ENCODE measurements at places on chromosomes 6 and 20. TPM values are rescaled to one million over a fixed set of nuclear protein-coding genes. Genes with fewer than 3 reads are reported as not detected.

DNA sequence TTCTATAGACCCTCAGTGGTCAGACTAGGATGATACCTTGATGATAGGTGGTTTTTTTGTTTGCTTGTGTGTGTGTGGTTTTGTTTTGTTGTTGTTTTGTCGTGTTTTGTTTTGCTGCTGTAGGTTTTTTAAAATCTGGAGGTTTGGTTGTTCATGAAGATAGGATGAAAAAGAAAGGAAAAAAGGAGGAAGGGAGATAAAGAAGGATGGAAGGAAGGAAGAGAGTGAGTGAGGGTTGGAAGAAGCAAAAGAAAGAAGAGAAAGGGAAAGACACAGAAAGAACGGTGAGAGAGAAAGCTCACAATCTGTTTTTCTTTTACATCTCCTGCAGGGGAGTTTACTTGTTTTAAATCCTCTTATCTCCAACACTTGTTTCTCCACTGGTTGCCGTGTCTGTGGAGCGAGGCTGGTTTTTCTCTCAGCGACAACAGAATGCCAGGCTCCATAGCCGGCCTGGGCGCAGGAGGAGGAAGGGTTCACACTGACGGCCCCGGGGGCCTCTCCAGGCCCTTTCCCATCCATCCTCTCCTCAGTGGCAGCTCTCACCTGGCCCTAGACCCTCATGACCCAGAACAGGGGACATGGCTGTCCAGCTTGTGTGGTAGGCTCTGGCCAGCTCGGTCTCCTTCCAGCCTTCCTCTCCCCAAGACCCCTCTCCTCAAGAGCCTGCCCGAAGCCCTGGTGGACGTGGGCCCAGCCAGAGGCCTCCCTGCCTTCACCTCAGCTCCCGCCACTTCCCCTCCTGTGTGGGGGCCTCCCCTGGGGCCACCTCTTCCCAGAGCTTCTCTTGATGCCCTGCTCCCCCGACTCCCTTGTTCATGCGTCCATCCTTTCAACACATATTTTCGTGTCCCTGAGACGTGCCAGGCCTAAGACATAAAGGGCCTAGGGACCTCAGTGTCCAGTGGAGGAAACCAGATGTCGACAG, 168.4 kb downstream of the VEGFA start:
- DNase-seq: no peak

DNA sequence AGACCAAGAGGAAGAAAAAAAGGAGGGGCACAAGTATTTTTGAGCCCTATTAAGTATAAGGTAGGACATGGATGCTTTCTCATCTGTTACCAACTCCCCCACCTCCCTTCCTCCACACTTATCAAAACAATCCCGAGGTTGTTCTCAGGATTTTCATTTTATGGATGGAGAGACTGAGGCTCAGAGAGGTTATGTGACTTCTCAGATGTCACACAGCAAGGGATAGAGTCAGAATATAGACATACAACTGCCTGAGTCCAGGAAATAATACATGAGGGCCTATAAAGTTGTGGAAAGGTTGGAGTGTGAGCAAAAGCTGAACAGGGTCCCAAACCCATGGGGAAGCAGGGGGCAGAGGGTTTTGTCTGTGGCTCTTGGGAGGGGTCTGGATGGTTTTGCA, 19.3 kb downstream of the KCNK17 start:
- DNase-seq: no peak

GRCh38 chr20:3221398-3222226, 12.3 kb downstream of the ITPA start:
- DNase-seq: peak; percentile 92

The PRL gene
- not detected for total RNA-seq

- no peak for DNase-seq
Measured at GRCh38 chr6:43724354-43724753, 36.8 kb upstream of the MRPS18A start.

DNA sequence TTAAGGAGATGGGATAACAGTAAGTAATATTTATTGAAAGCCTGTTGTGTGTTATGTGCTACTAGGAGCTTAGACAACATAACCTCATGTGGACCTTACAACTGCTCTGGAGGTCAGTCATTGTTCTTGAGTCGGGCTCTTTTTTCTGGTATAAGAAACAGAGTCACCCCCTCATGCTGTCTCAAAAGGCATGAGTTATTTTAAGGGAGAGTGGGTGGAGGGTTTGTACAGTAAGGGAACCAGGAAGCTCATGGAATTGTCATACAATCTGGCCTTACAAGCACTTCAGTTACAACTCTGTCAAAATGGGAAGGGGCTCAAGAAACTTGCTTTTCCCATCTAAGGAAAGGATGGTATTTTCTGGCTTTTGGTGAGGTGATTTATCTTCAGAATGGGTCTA, 16.5 kb upstream of the DSE start:
- DNase-seq: no peak

The DUSP15 gene
- total RNA-seq: 0.64 TPM

Data from myocyte (in vitro differentiated cells).